ENCODE measurements at places on chromosomes 6 and 20.

DNA sequence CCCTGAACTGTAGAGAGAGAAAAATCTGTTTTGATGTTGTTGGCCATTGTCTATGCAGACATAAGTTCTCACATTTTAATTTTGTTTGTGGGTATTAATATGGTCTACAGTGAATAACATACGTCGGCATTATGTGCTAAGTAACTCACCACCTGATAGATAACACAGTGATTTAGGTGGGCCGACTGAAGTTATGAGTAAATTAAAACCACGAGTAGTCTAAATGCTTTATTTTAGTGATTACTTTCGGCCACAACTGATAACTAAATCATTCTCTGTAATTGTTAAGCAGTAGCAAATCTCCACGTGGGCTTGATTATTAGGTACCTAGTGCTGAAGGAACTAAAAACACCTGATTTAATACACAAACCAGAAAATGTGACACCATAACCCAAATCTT, 1.1 kb downstream of the DOP1A start:
- no peak for DNase-seq

GRCh38 chr6:14518515-14519217, 401.1 kb downstream of the CD83 start:
- DNase-seq = no peak

GRCh38 chr6:47168180-47168579, 126.0 kb upstream of the ADGRF1 start:
- no peak for DNase-seq

GRCh38 chr6:155974811-155975323, 519.2 kb upstream of the NOX3 start:
- DNase-seq = no peak

DNA sequence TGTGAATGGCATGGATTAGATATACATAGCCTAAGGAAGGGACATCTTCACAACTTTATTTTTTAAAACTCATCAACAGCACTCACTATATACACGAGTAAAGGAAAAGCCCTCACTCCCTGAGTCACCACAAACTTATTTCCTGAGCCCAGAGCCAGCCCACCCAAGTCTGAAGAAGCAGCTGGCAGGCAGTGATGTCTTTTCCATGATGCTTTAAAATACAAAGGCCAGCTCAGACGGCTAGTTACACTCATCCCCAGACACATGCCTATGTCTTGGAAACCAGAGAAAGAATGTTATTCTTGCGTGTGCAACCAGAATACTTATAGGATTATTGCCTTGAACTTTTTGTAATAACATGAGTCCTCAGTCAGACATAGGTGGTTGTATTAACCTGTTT, 114.4 kb downstream of the ADGRG6 start:
- no peak for DNase-seq

GRCh38 chr6:139027620-139028182, 844 bp upstream of the ABRACL start:
- DNase-seq = no peak

DNA sequence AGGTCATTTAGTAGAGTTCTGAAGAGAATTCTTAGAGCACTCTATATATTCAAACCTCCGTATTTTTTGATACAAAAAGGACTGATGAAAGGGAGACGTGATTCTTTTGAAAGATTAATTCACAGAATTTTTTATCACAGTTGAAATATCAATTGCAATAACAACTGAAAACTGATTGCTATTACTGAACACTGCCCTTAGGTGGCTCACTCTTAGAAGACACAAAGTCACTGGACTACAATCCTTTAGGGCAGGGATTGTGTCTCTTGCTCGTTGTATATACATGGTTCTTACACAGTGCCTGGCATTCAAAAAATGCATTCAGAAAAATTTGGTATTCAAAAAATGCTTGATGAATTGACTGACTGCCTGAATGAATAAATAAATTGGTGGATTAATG, 17.1 kb upstream of the CALHM6 start:
- no peak for DNase-seq

- DNase-seq = no peak
These were observed 138.7 kb upstream of the THEMIS start for GRCh38 chr6:128039543-128039942.

DNA sequence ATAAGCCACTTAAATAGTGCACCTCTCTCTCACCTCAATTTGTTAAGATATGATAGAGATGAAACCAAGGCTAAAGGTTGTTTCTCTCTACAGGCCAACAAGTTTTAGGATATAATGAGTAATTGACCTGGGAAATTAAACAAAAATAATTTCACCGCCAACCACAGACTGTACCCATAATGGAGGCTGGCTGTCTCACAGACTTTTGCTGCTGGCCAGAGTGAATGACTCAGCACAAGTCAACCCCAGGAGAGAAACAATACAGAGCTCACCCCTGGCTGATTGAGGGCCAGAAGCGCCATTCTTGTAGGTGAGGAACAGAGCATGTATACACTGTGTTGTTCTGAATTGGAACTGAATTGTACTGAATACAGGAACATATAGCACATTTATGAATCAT, 99.9 kb downstream of the CAP2 start:
- no peak for DNase-seq

GRCh38 chr6:149049230-149049629, 268.3 kb upstream of the TAB2 start:
- DNase-seq = no peak

- no peak for DNase-seq
These were observed 71.1 kb downstream of the LAMA4 start for GRCh38 chr6:112183271-112183671.

GRCh38 chr20:8132484-8133309, 631 bp downstream of the PLCB1 start:
- peak; percentile 1 for DNase-seq

DNA sequence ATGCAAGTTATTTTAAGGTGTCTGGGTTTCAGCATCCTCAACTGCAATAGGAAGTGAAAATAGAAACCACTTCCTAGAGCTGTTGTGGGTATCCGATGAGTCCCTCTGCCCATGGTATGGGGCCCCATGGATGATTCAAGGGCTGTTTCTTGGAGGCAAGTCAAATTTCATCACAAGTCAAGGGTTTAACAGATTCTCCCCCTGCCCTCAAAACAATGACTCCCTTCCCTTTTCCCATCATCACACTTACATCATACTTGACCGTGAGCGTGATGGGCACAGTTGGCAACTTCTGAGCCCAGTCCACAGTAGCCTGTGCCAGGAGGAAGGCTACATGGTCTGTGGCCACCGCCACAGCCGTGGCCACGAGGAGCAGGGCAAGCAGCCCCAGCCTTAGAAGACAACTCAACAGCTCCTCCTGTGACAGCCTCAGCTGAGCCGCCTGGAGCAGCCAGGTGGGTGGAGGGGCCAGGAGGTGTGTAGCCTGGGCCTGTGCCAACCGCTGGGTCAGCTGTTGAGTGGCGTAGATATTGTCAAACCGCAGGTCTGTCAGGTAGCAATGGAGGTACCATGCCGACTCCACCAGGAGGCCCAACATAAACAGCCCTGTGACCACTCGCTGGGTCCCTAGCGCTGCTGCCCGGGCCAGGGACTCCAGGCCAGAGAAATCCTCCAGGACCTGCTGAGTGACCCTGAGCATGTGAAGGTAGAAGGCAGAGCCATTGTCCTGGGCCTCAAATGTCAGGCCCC, 5.2 kb downstream of the OCSTAMP start:
- DNase-seq = no peak

DNA sequence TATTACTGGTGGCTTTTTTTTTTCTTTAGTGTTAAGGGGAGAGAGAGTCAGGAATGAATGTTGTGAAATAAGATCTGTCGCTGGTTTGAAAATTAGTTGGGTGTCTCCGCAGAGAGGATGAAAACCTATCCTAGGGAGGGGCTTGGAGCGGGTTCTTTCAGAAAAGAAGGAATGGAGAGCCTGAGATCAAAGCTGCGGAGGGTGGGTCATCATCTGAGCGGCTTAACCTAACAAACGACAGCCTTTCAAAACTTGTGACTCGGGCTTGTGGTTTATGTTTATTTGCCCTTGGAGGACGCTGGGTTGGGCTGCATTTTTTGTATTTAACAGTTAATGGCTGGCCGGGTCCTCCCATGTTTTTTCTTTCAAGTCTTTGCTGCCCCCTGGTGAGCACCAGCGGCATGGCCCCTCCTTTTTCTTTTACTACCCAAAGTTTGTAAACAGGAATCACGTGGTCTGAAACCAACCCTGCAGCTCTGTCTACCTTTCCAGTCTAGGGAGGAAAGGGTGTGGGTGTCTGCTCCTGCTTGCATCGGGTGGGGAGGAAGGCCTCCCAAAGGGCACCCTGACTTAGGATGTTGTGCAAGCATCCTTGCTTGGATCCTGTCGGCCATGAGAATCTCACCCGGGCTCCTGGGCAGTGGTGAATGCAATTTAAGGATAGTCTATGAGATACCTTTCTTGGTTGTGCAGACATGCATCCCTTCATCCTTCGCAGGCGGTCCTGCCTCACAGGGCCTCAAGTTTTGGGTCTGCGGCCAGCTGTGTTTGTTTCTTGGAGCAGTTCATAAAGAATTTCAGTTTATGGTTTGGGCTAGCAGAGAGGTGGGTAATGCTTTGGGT, 2.2 kb downstream of the PIM1 start:
- DNase-seq = peak; percentile 83

GRCh38 chr6:35977308-35977707, 47.1 kb downstream of the SLC26A8 start:
- no peak for DNase-seq

DNA sequence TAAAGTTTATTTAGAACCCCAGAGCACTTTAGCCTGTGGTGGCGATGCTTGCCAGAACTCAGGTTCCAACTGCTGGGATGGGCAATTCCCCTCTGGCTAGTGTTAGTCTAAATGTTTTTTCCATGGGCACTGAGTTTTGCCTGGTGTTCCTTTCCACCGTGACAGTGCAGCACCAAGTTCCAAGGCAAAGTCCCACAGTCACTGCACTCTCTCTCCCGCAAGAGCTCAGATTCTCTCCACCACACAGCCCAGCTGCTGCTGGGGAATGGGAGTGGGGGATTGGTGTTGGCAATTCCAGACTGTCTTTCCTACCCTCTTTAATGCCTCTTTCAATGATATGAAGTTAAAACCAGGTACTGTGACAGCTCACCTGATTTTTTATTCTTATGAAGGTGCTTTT, 247.6 kb downstream of the ALDH8A1 start:
- DNase-seq = no peak

DNA sequence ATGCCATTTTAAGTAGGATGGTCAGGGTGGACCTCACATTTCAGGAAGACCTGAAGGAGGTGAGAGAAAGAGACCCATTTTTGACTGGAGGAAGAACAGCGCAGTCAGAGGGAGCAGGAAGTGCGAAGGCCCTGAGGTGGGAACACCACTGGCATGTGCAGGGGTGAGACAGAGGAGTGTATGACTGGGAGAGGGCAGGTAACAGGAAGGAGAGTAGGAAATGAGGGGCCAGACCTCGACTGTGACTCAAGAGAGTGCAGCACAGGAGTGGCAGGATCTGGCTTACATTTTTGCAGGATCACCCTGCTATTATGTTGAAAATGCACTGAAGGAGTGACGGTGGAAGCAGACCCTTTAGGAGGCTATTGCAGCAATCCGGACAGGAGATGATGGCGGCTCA, 117.7 kb upstream of the CDYL start:
- no peak for DNase-seq

DNA sequence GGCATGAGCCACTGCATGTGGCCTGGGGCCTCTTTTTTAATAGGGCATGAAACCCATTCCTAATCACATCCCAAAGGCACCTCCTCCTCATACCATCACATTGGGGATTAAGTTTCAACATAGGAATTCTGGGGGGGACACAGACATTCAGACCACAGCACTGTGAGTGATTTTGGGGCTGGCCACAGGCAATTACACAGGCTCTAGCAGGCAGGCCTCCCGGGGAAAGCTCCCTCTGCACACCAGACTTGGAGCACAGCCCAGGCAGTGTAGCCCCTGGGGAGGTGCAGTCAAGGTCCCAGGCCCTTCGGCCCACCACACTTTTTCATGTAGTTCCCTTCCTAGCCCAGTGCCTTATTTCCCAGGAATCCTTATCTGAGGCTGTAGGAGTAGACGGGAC, 5.5 kb downstream of the SFT2D1 start:
- no peak for DNase-seq

DNA sequence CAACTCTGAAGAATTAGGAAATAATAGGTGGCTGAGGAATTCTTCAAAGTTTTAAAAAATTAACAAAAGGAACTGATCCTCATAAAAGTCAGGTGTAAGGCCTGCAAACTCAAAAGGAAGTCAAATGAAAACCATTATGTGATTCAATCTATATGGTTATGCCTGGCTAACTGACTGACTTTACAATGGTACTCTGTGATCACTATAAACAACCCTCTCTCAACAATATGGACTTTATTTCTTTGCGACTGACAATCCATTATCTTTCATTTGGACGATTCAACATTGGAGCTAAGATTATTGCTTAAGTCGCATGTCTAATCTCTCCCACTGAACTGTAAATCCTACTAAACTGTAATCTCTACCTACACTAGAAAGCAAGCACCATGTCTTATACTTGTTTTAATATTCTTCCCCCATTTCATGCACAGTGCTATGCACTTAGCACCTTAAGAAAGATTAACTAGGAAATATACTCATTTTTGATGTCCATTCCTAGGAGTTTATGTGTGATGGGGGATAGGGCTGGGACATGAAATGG, 1.4 kb downstream of the STK38 start:
- no peak for DNase-seq

- no peak for DNase-seq
These were observed 783.4 kb upstream of the CHD6 start for GRCh38 chr20:42401613-42402012.

DNA sequence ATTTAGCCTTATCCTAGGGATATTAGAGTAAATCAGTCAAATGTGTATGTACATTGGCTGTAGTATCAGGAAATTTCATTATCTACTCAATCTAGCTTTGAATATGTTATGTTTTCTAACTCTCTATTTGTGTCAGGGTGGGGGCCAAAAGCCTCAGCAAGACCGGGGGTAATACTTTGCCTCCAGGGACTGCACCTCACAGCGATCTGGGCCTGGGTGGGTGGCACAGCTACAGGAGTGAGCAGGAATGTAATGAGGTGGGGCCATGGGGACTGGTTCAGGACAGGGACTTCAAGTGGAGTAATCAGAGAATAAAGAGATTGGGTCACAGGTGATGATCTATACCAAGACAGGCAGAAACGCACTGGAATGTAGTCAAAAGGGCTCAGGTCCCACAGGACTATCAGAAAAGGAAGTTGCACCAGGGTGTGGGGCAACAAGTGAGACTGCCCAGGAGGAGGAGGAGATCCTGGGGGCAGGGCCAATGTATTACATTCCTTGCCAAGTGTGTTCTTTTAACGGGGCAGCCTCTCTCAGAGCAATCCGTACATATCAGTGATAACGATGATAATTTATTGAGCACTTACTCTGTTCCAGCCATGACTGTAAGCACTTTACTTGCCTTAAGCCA, 54.0 kb downstream of the PIGU start:
- DNase-seq = no peak

DNA sequence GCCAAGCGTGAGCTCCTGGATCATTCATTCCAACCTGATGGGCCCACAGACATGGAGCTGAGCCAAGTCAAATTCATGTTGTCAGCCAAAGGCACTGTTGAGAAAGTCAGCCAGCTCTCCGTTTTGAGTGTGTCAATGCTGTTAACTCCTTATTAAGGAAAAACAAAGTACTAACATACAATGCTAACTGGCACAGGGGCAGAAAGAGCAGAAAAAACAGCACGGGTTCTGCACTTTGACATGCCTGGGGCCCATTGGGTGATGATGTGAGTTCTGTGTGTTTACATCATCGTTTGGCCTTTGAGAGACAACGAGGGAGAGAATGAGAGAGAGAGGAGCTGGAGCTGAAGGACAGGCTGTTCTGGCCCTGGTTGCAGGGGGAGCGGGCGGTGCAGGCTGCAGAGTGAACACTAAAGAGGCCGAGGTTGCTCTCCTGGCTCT, 85.9 kb downstream of the SMOC2 start:
- DNase-seq = no peak

- DNase-seq = no peak
These were observed 14.4 kb downstream of the SLC22A3 start for GRCh38 chr6:160362556-160362955.

GRCh38 chr6:15930207-15930606, 198.7 kb upstream of the MYLIP start:
- DNase-seq = no peak
